ENCODE measurements at places on chromosomes 7 and 10.

GRCh38 chr10:125024497-125025234, 82.7 kb downstream of the ZRANB1 start:
- no peak for DNase-seq

GRCh38 chr7:134422638-134423037, 36.3 kb downstream of the AKR1B1 start:
- DNase-seq: no peak

DNA sequence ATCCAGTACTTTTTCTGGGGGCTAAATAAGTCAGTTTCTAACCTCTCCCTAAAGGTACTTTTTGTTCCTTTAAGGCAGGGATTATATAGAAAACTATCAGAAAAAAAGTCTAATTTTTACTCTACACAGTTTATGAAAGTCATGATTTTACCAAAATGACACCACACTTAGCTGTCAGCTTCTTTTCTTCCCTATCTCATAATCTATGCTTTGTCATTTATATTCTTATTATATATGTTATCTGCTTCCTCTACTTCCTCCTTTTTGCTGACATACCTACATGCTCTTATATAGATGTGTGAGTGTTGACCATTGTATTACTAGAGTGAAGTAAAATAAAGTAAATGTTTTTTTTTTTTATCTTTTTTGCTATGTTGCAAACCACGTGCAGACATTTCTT, 203.9 kb upstream of the CHRM2 start:
- DNase-seq: no peak

DNA sequence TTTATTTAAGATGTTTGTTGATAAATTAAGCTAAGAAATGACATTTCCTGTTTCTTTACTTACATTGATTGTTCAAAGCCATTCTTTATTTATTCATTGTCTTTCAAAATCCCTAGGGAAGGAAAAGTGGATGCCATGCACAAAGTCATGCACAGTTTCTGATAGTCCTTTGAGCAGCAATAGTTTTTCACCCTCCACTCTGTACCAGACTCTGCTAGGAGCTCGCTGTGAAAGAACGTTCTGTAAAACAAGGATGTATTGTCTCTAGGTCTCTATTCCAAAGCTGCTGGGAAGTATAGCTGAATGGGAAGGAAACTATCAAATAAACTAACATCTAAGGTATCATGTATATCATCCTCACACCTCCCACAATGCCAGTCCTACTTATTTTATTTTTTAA, 7.8 kb upstream of the NOC3L start:
- DNase-seq: no peak

- DNase-seq: no peak
Measured at GRCh38 chr7:57198801-57199200, 66.6 kb upstream of the ZNF479 start.

- DNase-seq: no peak
Measured at GRCh38 chr10:16789261-16789660, 28.0 kb downstream of the RSU1 start.

GRCh38 chr10:119166564-119166963, 1.1 kb upstream of the SFXN4 start:
- no peak for DNase-seq

- DNase-seq: no peak
Measured at GRCh38 chr10:34628174-34628796, 186.8 kb downstream of the PARD3 start.

DNA sequence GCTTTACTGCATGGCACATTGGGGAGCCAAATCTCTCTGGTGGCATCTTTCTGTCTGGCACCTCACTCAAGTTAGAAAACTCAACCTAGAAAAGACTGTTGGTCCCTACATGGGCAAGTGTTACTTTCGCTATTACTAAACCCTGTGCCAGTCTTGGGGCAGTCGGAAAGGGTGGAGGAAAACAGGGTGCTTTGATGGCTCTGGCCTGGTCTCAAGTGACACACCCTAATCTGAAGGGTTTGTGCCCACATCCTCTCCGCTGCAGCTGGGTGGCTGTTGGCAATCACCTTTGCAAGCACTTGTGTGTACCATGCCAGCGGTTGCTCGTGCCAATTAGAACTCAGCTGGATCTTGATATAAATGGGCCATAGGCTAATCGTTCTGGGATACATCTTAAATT, 159.8 kb upstream of the ITGB1 start:
- no peak for DNase-seq

GRCh38 chr7:122384528-122384927, 80.0 kb upstream of the FEZF1 start:
- DNase-seq: no peak

DNA sequence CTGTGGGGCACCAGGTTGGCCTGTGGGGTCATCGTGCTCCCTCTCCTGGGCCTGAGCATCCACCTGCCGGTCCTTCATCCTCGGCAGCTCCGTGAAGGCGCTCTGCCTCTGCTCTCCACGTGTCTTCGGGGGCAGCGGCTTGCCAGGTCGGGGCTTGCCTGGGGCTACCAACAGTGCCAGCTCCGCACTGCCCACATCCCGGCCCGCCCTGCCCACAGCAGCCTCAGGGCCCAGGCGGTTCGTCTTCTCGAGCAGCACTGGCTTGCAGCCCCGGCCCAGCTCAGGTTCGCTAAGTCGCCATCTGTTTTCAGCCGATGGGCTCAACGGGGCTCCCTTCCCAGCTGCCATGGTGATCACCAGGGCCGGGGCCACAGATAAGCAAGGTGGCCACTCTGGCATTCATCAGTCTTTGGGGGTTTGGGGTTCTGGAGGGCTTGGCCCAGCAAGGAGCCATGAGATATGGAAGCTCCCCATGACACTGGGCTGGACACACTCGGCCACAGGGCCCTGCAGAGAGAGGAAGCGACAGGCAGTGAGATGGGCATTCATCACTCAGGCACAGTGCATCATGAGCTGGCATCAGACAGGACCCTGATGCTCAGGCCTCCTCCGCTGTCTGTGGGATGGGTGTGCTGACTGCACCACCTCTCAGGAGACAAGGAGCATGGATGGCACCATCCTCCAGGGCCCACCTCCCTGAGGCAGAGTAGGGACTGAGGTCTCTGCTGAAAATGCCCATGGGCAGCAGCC, 15.5 kb downstream of the ZNF488 start:
- no peak for DNase-seq

GRCh38 chr10:34297541-34298345, 517.4 kb downstream of the PARD3 start:
- no peak for DNase-seq

GRCh38 chr10:15209827-15210509, 41.5 kb upstream of the NMT2 start:
- DNase-seq: peak; percentile 54

DNA sequence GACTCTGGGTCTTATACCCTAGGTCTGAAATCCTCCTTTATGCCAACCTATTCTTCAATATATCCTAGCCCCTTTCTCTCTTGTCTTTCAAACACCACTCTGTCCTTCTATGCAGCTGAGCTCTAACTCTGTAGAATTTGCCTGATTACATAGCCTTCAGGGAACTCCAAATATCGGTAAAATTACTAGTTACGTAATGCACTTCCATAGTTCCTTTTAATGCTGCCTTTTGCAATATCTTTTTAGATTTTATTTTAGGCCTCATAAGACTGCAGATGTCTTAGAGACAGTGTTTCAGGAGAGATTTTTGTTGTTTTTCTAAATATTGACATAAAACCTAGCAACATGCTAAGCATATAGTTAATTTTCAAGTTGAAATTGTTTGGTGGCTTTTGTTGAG, 924.8 kb downstream of the CNTNAP2 start:
- DNase-seq: no peak

GRCh38 chr7:47358944-47359588, 222.8 kb downstream of the TNS3 start:
- DNase-seq: no peak

DNA sequence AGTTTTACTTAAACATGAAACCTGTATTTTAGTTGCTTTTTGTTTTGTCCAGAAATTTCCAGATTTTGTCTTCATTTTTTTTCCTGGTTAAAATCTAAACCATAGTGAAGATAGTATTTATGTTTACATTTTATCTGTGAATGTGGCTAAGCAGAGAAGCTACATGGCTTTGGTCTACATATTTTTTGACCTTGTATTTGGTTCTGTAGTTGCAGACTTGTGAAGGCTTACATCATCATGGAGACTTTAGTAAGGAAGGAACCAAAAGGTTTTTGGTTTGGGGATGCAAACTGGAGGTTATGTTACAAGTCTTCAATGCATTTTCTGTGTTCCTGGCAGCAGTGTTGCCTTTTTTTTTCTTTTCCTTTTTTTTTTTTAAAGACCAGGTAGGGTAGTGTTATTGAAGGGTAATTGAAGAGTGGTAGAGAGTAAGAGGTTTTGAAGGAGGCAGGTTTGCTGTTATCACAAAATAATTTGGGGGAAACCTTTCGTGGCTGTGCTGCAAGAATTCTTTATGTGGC, 30.9 kb upstream of the VDAC2 start:
- DNase-seq: no peak

GRCh38 chr10:110214371-110214826, 7.0 kb downstream of the MXI1 start:
- no peak for DNase-seq

GRCh38 chr10:1788401-1788800, 51.1 kb upstream of the ADARB2 start:
- no peak for DNase-seq

- DNase-seq: no peak
Measured at GRCh38 chr7:143202161-143202560, 18.9 kb downstream of the TAS2R39 start.

- no peak for DNase-seq
Measured at GRCh38 chr10:110522365-110522988, 24.8 kb downstream of the DUSP5 start.

DNA sequence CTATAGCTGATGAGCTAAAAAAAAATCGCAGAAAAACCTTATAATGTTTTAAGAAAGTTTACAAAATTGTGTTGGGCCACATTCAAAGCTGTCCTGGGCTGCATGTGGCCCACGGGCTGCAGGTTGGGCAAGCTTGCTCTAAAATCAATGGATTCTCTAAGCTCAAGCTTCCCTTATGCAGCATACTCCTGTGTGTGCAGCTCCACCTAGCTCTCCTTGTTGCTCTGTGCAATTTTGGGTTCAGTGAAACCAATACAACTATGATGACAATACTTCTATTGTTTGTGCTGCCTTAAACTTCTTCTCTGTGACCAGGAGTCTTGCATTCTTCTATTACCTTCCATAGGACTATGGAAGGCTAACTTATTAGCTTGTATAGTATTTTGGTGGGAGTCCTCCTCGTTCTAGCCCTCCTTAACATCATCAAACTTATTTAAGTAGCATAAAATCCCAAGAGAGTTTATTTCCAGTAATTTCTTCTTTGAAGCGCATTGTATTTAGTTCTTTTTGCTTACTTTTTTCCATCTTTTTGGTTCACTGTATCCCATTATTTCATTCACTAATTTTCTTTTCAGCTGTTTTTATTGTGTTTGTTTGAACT, 170.9 kb upstream of the SMIM30 start:
- DNase-seq: no peak

- no peak for DNase-seq
Measured at GRCh38 chr7:148162808-148163207, 427.8 kb upstream of the C7orf33 start.

DNA sequence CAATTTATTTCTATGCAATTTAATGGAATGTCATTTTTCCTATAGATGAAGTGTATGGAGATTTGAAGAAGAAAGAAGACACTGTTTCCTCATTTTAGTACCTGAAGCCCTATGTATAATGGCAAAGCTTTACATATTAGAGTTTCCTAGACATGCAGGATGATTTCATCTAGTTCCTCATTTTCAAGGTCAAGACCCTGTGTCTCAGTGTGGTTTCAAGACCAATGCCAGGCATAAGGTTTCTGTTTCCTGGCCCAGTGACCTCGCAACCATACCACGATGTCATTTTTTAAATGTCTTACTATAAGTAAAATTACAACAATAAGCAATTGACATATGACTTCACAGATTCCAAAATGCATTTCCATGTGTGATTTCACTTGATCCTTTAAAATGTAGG, 336.5 kb upstream of the PRKCQ start:
- peak; percentile 5 for DNase-seq

DNA sequence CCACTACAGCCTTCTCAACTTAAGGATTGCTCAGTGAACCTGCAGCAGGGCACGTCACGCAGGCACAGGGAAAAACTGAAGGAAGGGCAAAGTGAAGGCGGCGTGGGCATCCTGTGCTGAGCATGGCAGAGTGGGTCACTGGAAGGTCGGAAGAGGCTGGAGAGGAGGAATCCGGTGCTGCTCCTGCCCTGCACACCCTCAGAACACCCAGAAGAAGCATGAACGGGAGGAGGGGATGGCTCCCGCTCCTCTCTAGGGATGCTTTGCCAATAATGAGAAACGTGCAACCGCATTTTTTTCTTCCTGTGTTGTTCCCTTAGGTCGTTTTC, 175.1 kb downstream of the TNS3 start:
- DNase-seq: no peak

DNA sequence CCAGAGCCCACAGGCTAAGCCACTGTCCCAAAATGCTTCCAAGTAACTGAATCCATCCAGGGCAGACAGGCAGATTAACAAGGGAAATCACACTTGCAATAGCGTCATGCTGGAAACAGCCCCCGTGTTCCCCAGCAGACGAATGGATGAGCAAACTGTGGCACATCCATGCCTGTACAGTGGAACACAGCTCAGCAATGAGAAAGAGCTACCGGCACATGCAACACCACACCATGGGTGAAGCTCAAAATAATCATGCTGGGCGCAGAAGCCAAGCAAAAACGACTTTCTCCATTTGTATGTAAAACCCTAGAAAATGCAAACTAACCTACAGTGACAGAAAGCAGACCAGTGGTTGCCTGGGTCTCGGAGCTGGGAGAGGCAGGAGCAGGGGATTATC, 153.1 kb downstream of the SLIT1 start:
- DNase-seq: no peak

DNA sequence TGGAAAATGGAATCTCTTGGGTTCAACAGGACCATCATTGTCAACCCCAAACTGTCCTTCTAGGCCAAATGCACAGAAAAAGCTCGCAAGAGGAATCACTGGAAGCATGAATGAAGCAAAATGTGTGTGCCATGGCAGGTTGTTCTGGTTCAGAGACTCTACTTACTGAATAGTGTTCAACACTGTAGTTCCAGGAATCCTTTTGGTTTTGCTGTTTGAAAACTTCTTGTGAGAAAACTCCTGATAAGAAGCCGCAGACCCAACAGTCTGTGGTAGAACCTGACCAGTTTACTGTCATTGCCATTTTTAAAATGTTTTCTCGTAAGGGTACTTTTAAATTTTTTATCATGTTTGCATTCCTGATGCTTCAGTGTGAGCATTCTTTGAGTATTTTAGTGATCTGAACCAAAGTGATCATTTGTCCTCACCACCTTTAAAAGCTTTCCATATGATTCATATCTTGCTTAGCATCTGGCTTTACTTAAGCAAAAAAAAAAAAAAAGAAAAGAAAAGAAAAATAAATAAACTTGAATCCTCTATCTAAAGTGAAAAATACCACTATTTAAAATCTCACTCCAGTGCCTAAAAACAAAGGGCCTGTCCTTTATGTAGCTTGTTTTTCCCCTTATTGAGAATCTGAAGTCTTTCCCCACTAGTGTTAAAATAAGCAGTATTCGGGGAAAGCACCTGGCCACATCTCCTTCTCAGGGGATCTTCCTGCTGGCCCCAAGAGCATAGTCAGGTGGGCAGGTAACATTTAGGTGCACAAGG, 92.4 kb downstream of the WNT2 start:
- DNase-seq: no peak

- DNase-seq: peak; percentile 52
Measured at GRCh38 chr10:96370584-96371157, 11.9 kb upstream of the OPALIN start.

- no peak for DNase-seq
Measured at GRCh38 chr10:73891540-73891939, 17.2 kb upstream of the CAMK2G start.

GRCh38 chr10:7551950-7552716, 114.6 kb downstream of the ITIH5 start:
- DNase-seq: no peak

Measured in memory B cell (primary cell).